Tongue (tissue), 3 donors: ENCODE measurements at places on chromosomes 16 and 17. TPM values are rescaled to one million over a fixed set of nuclear protein-coding genes. Genes with fewer than 3 reads are reported as not detected.

GRCh38 chr17:48282303-48282702, 147.7 kb downstream of the SKAP1 start:
- no peak for DNase-seq

DNA sequence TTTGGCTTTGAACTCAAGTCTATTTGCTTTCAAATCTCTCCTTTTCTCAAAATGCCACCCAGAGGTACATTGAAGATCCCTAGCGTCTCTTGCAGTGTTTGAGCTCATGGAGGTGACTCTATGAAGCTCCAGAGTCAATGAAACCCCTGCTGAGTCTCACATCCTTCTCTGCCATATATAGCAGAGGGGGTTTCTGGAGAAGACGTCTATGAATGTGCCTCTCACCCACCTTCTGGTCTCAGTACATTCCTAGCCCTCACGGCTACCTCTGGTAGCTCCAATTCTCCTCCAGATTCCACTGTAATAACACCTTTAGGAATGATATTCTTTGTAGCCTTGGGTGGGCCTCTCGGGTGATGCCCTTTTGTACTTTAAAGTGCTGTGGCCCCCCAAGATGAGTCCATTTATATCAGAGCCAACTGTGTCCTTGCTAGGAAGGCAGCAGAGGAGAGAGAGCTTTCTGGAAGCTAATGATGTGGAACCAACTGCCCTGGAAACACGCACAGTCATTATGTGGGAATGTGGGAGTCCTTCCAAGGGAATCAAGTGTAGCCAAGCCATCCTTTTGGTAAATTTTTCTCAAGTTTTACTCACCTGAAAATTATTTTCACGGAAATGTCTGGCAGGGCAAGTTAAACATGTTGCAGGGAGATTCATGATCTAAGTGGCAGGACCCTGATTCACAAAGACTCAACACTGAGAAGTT, 123.4 kb downstream of the ASIC2 start:
- no peak for DNase-seq

The VMO1 gene
- total RNA-seq = 13.1 TPM

- no peak for DNase-seq
Measured at GRCh38 chr16:81310045-81310644, 4.6 kb upstream of the GAN start.
